ENCODE measurements at places on chromosomes 6 and 20. TPM values are rescaled to one million over a fixed set of nuclear protein-coding genes. Genes with fewer than 3 reads are reported as not detected.
A peak's percentile ranks its signal among the peaks of the same experiment; 100 is the strongest.

PBOV1 gene
- total RNA-seq = not detected

LY6G5C gene
- not detected for total RNA-seq

HTR1B gene
- total RNA-seq = not detected

ZBTB12 gene
- 25.6 TPM for total RNA-seq

NR2E1 gene
- 0.25 TPM for total RNA-seq

GRCh38 chr6:33128318-33128717 lies 52.5 kb downstream of the HLA-DPB1 start:
- H3K27me3 ChIP-seq = no peaks in the 10 kb centered on the region
- no peak overlapping the region for H3K4me3 ChIP-seq
- no peaks in the 10 kb centered on the region for H3K4me1 ChIP-seq
- no peak overlapping the region for H3K27ac ChIP-seq

- no peak overlapping the region for H3K4me3 ChIP-seq
- H3K27ac ChIP-seq = no peak overlapping the region
- no peaks in the 10 kb centered on the region for H3K36me3 ChIP-seq
- H3K4me1 ChIP-seq = no peaks in the 10 kb centered on the region
Observed at GRCh38 chr6:73675466-73676098, 20.4 kb upstream of the CD109 start.

DNA sequence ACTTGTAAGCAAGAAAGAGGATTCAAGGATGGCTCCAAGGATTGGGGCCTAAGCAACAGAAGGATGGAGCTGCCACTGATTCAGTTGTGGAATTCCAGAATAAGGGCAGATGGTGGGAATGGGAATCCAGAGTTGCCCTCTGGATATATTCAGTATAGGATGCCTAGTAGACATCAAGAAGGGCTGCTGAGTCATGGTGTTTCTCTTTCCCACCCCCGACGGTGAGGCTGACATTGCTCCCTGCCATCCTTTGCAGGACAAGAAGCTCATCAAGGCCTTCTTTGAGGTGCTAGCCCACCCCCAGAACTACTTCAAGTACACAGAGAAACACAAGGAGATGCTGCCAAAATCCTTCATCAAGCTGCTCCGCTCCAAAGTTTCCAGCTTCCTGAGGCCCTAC lies 11.2 kb upstream of the ZNF76 start:
- H3K4me3 ChIP-seq = no peak overlapping the region
- peaks cover 5% of the 10 kb centered on the region for H3K4me1 ChIP-seq
- no peak for DNase-seq
- no peak overlapping the region for H3K27ac ChIP-seq
- no peaks in the 10 kb centered on the region for H3K27me3 ChIP-seq
- H3K36me3 ChIP-seq = no peaks in the 10 kb centered on the region

GRCh38 chr6:45072673-45073072 lies 255.5 kb upstream of the RUNX2 start:
- no peaks in the 10 kb centered on the region for H3K27me3 ChIP-seq
- no peak overlapping the region for H3K4me3 ChIP-seq
- peaks cover 7% of the 10 kb centered on the region for H3K4me1 ChIP-seq
- DNase-seq = no peak
- H3K36me3 ChIP-seq = no peaks in the 10 kb centered on the region

GRCh38 chr6:24827162-24827561 lies 28.4 kb upstream of the ARMH2 start:
- H3K27me3 ChIP-seq = no peaks in the 10 kb centered on the region
- peak; percentile 10 for DNase-seq
- no peaks in the 10 kb centered on the region for H3K4me1 ChIP-seq
- no peak overlapping the region for H3K4me3 ChIP-seq
- H3K27ac ChIP-seq = no peak overlapping the region

DNA sequence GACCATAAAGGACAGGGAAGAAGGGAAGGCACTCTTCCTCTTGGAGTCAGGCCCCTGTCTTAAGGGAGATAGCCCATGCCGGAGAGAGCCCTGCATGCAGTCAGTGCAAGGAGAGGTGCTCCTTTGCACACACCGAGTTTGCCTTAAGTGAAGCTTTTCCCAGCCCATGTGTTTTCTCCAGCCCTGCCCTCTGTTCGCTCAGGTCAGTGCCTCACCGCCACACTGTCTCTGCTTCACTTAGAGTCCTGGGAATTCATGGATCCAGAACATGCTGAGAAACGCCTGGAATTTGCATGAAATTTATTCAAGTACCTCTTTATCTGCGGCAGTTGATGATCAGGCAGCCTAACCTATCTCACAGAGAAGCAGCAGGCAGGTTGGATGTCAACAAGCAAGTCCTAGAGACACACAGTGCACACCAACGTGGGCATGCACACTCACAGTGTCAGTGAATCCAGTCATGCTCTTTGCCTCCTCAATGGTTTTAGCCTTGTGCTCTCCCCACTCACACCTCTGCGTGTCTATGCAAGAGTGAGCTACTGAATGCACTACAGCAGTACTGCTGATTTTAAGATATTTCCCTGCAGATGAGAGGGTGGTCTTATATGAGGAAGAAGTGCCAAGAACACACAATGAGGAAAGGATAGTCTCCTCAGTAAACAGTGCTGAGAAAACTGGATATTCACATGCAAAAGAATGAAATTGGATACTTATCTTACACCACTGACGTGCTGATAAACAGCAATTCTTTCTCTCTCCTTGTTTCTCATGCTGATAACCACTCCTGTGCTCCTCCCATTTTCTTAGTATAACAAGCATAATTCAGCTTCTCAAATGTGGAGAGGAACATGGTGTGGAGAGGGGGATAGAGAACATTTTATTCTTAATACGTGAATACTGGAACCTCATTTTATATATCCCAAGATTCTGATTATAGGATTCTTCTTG lies 295.1 kb upstream of the CDYL start:
- DNase-seq = no peak
- no peak overlapping the region for H3K4me3 ChIP-seq
- no peak overlapping the region for H3K27ac ChIP-seq
- no peaks in the 10 kb centered on the region for H3K36me3 ChIP-seq

DNA sequence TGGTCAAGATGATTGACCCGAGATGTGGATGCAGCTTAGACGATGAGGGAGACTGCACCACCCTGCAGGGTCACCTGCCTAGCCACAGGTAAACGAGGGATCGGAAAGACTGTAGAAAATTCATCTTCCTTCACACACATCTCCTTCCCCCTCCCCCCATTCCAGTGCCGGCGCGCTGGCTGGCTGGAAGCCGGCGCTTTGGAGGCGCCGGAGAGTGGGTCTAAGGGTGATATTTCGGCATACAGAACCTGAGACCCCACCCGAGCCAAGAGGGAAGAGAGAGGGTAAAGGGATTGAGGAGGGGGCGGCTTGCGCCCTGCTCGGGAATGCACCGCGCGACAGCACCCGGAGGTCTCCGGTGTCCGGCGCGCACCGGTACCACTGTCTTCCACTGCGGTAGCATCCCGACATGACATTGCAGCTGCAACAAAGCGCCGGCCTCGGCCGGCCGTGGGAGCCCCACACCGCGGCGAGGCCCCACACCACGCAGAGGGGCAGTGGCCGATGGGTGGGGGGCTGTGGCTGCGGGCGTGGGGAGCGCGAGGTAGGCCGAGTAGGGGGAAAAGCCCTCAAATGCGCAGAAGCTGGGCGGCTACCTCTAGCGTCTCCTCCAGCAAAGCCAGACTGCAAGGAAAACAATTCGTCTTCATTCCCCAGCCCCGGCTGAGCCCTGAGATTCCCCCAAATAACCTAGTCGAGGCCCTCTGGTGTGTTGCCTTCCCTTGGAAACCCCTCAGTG lies 984 bp downstream of the TNFRSF21 start:
- H3K36me3 ChIP-seq = no peaks in the 10 kb centered on the region
- H3K27ac ChIP-seq = no peak overlapping the region
- no peaks in the 10 kb centered on the region for H3K27me3 ChIP-seq
- H3K4me1 ChIP-seq = peaks cover 6% of the 10 kb centered on the region

- H3K27ac ChIP-seq = no peak overlapping the region
- H3K27me3 ChIP-seq = no peaks in the 10 kb centered on the region
- DNase-seq = no peak
- no peaks in the 10 kb centered on the region for H3K4me1 ChIP-seq
- H3K36me3 ChIP-seq = peaks cover 9% of the 10 kb centered on the region
Observed at GRCh38 chr20:37801921-37802320, 101.0 kb upstream of the VSTM2L start.

DNA sequence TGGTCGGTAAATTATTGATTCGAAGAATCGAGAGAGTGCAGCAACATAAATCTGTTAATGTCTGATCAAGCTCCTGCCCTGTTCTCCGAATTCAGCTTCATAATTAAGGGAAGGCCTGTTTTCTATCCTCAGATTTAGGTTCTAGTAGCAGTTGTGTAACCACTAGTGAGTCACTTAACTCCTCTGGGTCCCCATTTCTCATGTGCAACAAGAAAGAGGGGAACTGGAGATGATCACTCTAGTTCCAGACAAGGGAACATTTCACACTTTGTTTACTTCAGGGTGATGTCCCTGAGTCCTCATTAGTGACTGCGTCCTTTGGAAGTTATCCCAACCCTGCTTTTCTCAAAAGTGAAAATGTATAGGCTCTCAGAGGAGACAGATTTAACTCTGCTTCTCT lies 68.1 kb upstream of the RNF146 start:
- DNase-seq = no peak
- H3K4me1 ChIP-seq = peaks cover 5% of the 10 kb centered on the region
- H3K36me3 ChIP-seq = no peaks in the 10 kb centered on the region
- no peak overlapping the region for H3K27ac ChIP-seq
- no peak overlapping the region for H3K4me3 ChIP-seq

DNA sequence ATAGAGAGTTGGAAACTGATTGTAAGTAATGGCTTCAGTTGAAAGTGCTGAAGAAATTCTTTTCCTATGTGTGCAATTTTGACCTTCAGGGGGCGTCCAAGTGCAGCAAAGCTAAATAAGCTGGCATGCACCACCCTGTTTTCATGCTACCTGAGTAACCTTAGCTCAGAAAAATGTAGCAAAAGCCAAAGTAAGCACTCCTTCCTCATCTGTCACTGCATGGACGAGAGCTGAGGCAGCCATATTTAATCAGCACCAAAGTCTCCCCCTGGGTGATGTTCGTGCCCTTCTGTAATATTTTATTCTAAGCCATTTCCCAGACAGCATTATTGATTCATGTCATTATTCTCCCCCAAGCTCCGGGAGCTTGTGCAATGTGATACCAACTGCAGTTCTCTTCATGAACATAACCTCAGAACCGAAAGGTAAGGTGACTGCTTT lies 123.1 kb downstream of the RPS12 start:
- H3K27me3 ChIP-seq = no peaks in the 10 kb centered on the region
- peaks cover 22% of the 10 kb centered on the region for H3K4me1 ChIP-seq
- DNase-seq = peak; percentile 77
- H3K4me3 ChIP-seq = no peak overlapping the region
- no peaks in the 10 kb centered on the region for H3K36me3 ChIP-seq

DNA sequence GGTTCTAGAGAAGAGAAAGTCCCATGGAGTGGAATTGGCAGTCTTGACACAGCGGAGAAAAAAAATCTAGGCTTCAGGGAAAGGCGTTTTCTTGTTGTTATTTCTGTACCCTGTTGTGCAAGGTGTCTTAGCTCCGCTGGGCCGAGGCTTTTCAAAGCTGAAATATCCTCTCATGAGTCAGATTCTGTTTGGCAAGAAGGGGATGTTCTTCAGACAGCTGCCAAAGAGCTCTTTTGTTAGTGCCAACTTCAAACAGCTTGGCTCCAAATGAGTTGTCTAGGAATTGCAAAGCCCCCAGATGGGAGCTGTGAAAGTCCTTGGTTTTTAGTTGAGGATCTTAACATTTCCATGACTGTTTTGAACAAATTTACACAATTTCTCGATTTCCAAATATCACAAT lies 45.6 kb downstream of the LRRN4 start:
- no peak overlapping the region for H3K4me3 ChIP-seq
- peaks cover 24% of the 10 kb centered on the region for H3K4me1 ChIP-seq
- peaks cover 4% of the 10 kb centered on the region for H3K36me3 ChIP-seq
- DNase-seq = peak; percentile 16

DNA sequence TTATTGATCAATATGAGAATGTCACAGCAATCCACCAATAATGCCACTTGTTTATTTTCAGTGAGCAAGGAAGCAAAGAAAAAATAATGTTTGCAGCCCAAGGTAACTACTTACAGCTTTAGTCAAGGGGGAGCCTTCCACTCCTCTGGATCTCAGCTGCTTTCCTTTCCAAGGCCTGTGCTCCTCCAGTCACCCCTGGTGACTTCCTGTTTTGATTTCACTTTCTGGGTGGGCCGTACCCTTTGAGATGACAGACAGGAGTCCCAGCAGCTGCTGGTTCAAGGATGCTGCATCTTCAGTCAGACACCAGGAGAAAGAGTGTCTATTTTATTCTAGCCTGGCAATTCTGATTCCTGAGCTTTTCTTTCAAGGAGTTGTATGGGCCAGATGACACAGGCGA lies 5.6 kb upstream of the VNN2 start:
- H3K27ac ChIP-seq = no peak overlapping the region
- H3K4me3 ChIP-seq = no peak overlapping the region
- H3K36me3 ChIP-seq = no peaks in the 10 kb centered on the region
- H3K4me1 ChIP-seq = no peaks in the 10 kb centered on the region
- no peaks in the 10 kb centered on the region for H3K27me3 ChIP-seq

DNA sequence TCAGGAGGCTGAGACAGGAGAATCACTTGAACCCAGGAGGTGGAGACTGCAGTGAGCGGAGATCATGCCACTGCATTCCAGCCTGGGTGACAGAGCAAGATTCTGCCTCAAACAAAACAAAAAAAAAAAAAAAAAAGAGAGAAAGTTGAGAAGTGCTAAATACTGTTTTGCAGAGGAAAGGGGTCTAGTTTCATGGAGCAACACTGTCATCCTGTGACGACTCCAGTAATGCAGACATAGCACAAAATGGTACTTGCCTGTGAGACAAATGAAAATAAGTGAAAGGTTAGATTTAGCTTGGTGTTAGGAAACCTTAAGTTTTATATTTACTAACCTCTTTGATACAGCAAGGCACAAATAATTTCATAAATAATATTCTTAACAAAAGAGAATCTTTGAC lies 29.7 kb downstream of the CEP162 start:
- H3K4me1 ChIP-seq = no peaks in the 10 kb centered on the region
- no peak for DNase-seq
- no peaks in the 10 kb centered on the region for H3K36me3 ChIP-seq
- H3K27me3 ChIP-seq = no peaks in the 10 kb centered on the region

- H3K27me3 ChIP-seq = no peaks in the 10 kb centered on the region
- H3K4me3 ChIP-seq = no peak overlapping the region
- no peaks in the 10 kb centered on the region for H3K36me3 ChIP-seq
- no peak for DNase-seq
- no peaks in the 10 kb centered on the region for H3K4me1 ChIP-seq
Observed at GRCh38 chr6:133802861-133803260, 86.1 kb upstream of the TCF21 start.

Measured in neural progenitor cell (in vitro differentiated cells).